LHCN-M2 (cell line): ENCODE measurements at places on chromosomes 1 and 21.
A peak's percentile ranks its signal among the peaks of the same experiment; 100 is the strongest.

GRCh38 chr1:189141056-189141455 is 1336.6 kb downstream of the BRINP3 start:
- no peak for DNase-seq

- peak; percentile 45 for DNase-seq
Observed at GRCh38 chr1:42679364-42679983, 2.7 kb upstream of the YBX1 start.

GRCh38 chr1:147243228-147243685 is 773 bp downstream of the CHD1L start:
- DNase-seq = no peak

GRCh38 chr1:241269116-241269515 is 87.9 kb downstream of the RGS7 start:
- no peak for DNase-seq

- DNase-seq = no peak
Observed at GRCh38 chr1:159712080-159712479, 2.3 kb downstream of the CRP start.

- no peak for DNase-seq
Observed at GRCh38 chr21:45510466-45510955, 31.7 kb downstream of the SLC19A1 start.

DNA sequence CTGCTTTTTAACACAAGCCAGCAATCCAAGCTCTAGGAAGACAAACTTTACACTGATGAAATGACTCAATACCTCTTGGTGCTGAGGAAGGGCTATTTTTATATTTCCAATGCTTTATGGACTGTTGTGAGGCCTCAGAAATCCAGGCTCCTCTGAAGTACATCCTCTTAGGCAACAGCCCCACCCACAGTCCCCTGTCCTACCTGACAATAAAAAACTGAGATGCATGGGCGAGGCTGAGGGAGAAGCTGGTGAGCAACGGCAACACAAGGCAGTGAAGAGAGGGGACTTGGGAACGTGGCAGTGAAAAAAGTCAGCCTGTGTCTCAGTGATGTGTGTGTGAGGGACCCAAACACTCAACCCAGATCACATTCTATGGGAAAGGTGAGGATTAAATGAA is 10.1 kb upstream of the CPT2 start:
- no peak for DNase-seq
